Chondrocyte (in vitro differentiated cells): ENCODE measurements at places on chromosomes 13 and 19. TPM values are rescaled to one million over a fixed set of nuclear protein-coding genes. Genes with fewer than 3 reads are reported as not detected.

The CD33 gene
- total RNA-seq = not detected in 3 replicates

The NDUFA11 gene
- total RNA-seq = 202 to 224 TPM (median 204 TPM) in 3 replicates

The ABHD13 gene
- total RNA-seq = 6.5 to 8.1 TPM (median 7.1 TPM) in 3 replicates

The ZNF730 gene
- total RNA-seq = 0.57 to 4.1 TPM (median 2.6 TPM) in 3 replicates

The CBY2 gene
- not detected in 3 replicates for total RNA-seq

DNA sequence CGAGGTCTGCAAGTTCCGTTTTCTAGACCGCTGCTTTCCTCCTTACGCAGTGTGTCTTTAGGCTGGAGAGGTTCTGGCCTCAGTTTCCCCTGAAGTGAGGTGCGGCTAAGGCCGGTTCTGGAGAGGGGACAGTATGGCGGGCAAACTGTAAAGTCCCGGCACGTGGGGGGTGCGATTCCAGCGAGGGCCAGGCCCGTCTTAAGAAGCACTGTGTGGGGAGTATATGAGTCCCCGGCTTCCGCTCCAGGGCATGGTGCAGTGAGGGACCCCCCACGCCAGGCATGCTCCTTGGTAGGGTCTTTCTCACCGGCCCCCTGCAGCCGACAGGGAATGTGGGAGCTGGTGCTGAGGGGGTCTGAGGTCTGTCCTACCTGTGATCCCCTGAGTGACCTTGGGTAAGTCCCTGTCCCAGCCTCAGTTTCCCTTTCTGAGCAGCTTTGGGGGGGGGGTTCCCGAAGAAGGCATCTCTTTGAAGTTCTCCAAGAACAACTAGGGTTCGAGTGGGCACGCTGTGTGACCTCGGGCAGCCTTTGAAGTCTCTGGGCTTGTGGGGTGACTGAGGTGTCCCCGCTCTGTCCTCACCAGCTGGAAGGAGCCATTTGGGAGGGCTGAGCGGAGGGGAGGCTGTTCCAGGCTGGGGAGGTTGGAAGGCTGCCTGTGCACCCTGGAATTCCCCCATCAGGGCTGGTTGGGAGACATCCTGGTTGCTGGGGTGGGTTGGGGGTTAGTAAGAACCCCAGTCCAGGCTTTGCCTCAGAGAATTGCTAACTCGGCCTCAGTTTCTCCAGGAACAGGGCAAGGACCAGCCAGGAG is 1.5 kb downstream of the NFIC start:
- H3K27me3 ChIP-seq = no peaks in the 10 kb centered on the region
- no peak for DNase-seq
- H3K4me3 ChIP-seq = peak overlapping the region; percentile 72
- H3K27ac ChIP-seq = peak overlapping the region; percentile 76
- H3K4me1 ChIP-seq = peaks cover 52% of the 10 kb centered on the region

DNA sequence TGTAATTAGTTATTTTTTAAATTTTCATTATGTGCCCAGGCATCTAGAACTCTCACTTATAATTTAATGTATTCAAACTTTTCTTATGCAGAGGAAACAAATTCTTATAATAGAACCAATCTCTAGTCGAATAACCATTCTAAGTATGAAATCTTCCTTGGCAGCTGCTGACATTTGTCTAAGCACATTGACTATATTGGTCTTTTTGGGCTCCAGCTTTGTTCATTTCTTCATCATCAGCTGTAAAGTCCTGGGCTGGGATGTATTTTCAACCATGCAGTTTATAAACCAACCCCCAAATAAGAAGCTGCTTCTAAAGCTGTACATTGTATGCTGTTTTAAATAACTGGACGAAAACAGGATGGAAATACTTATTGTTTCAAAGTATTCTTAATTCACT is 2.3 kb upstream of the MICU2 start:
- H3K27ac ChIP-seq = no peak overlapping the region
- H3K4me1 ChIP-seq = peaks cover 13% of the 10 kb centered on the region
- H3K36me3 ChIP-seq = peaks cover 3% of the 10 kb centered on the region
- no peak overlapping the region for H3K4me3 ChIP-seq

GRCh38 chr13:53240401-53241025 is 211.9 kb downstream of the OLFM4 start:
- DNase-seq = no peak
- H3K27ac ChIP-seq = no peak overlapping the region
- no peak overlapping the region for H3K4me3 ChIP-seq
- H3K4me1 ChIP-seq = no peaks in the 10 kb centered on the region

- DNase-seq = no peak
- H3K27ac ChIP-seq = no peak overlapping the region
- peaks cover 5% of the 10 kb centered on the region for H3K4me1 ChIP-seq
These were observed 60.8 kb upstream of the IPO5 start for GRCh38 chr13:97892717-97893116.

- no peaks in the 10 kb centered on the region for H3K4me1 ChIP-seq
- no peak for DNase-seq
These were observed 119.7 kb upstream of the MRI1 start for GRCh38 chr19:13644645-13645044.

DNA sequence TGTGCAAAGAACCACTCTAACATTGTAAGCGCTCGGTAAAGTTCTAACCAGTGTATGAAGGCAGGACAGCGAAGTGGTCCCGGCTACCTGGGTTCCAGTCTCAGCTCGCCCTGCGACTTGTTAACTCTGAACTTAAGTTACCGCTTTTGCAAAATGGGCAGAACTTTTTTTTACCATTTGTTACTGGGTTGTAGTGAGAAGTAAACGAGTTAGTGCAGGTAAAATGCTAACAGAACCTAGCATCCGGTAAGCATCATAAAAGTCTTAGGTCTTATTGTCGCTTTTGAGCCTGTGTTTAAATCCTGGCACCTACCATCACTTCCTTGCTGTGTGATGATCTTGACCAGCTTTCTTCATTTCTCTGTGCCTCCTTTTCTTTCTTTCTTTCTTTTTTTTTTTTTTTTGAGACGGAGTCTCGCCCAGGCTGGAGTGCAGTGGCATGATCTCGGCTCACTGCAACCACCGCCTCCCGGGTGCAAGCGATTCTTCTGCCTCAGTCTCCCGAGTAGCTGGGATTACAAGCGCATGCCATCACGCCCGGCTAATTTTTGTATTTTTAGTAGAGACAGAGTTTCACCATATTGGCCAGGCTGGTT is 734 bp upstream of the TRMT1 start:
- peak overlapping the region; percentile 93 for H3K4me3 ChIP-seq
- H3K27ac ChIP-seq = peak overlapping the region; percentile 96
- no peaks in the 10 kb centered on the region for H3K27me3 ChIP-seq
- no peak for DNase-seq
- peaks cover 3% of the 10 kb centered on the region for H3K36me3 ChIP-seq

- no peak for DNase-seq
- H3K27me3 ChIP-seq = no peaks in the 10 kb centered on the region
- peaks cover 19% of the 10 kb centered on the region for H3K4me1 ChIP-seq
- H3K4me3 ChIP-seq = no peak overlapping the region
- peak overlapping the region; percentile 27 for H3K27ac ChIP-seq
- peaks cover 12% of the 10 kb centered on the region for H3K36me3 ChIP-seq
These were observed 6.9 kb upstream of the ATF5 start for GRCh38 chr19:49921871-49922795.

DNA sequence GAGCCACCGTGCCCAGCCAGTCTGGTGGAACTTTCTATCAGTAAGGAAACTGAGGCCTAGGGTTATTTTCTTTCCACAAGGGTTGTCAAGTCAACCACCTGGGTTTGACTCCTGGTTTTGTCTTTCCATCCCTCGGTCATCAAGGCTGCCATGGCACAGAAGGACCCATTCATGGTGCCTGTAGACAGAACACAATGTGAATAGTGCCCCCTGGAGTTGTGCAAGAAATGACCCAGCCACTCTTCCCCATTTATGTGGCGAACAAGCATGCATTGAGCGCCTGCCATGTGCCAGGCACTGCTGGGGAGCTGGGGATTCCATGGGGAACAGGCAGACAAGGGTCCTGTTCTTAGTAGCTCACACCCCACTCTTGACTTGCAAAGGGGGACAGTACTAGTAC is 4.1 kb downstream of the SMARCA4 start:
- no peak overlapping the region for H3K27ac ChIP-seq
- no peak for DNase-seq
- H3K4me1 ChIP-seq = peaks cover 51% of the 10 kb centered on the region
- no peak overlapping the region for H3K4me3 ChIP-seq
- H3K27me3 ChIP-seq = no peaks in the 10 kb centered on the region

DNA sequence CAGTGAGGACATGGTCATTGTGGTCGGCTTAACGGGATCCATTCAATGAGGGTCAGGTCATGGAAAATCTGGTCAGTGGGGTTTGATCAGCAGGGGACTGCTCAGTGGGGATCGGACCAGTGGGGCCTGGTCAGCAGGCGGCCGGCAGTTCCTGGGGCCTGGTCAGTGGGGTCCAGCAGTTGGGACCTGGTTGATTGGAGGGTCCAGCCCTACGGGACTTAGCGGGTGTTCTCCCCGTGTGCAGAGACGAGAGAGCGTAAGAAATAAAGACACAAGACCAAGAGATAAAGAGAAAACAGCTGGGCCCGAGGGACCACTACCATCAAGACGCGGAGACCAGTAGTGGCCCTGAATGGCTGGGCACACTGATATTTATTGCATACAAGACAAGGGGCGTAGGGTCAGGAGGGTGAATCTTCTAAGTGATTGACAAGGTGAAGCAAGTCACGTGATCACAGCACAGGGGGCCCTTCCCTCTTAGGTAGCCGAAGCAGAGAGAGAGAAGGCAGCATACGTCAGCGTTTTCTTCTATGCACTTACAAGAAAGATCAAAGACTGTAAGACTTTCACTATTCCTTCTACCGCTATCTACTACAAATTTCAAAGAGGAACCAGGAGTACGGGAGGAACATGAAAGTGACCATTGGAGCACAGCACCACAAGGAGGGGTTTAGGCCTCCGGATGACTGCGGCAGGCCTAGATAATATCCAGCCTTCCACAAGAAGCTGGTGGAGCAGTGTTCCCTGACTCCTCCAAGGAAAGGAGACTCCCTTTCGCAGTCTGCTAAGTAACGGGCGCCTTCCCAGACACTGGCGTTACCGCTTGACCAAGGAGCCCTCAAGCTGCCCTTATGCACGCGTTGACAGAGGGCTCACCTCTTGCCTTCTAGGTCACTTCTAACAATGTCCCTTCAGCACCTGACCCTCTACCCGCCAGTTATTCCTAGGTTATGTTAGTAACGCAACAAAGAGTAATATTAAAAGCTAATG is 62.1 kb upstream of the TPM4 start:
- H3K4me3 ChIP-seq = no peak overlapping the region
- no peak overlapping the region for H3K27ac ChIP-seq
- peaks cover 5% of the 10 kb centered on the region for H3K27me3 ChIP-seq
- no peaks in the 10 kb centered on the region for H3K4me1 ChIP-seq
- DNase-seq = peak; percentile 67

DNA sequence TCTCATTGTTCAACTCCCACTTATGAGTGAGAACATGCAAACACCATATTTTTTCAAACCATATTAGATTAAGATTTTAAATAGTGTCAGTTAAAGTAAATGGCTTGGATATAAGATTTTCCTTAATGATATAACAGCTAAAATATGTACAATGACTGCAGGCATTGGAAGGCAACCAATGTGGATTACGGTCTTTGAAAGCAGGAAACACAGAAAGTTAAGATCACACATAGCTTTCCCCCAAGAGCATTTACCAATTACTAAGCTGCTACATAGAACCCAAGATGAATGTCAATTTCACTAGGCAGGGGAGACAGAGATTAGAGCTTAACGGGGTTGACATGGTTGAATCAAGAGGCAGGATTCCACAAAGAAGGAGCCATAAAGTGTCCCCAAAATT is 173.2 kb upstream of the TRPC4 start:
- no peak overlapping the region for H3K4me3 ChIP-seq
- no peak overlapping the region for H3K27ac ChIP-seq
- H3K36me3 ChIP-seq = peaks cover 9% of the 10 kb centered on the region
- no peaks in the 10 kb centered on the region for H3K27me3 ChIP-seq
- DNase-seq = no peak

DNA sequence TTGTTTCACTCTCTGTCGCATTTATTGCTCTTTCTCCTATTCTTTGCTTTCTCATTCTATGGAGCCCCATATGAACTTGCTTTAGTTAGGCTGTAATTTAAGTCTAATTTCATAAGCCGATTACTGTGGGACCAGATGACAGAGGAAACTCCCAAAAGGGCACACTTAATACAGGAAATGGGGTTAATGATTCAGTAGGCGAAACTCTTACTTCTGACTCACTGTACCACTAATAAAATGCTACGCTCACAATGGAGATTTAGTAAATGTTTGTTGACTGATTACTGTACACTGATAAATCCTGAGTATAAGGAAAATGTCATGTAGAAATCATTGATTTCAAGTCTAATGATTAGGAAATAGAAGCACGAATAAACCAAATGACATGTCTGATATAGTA is 276.4 kb downstream of the KLF5 start:
- H3K4me1 ChIP-seq = peaks cover 38% of the 10 kb centered on the region
- no peaks in the 10 kb centered on the region for H3K27me3 ChIP-seq
- H3K4me3 ChIP-seq = no peak overlapping the region
- H3K27ac ChIP-seq = no peak overlapping the region
- H3K36me3 ChIP-seq = no peaks in the 10 kb centered on the region

- DNase-seq = no peak
- no peak overlapping the region for H3K4me3 ChIP-seq
- peaks cover 7% of the 10 kb centered on the region for H3K4me1 ChIP-seq
These were observed 7.5 kb downstream of the PLA2G4C start for GRCh38 chr19:48102870-48103751.

DNA sequence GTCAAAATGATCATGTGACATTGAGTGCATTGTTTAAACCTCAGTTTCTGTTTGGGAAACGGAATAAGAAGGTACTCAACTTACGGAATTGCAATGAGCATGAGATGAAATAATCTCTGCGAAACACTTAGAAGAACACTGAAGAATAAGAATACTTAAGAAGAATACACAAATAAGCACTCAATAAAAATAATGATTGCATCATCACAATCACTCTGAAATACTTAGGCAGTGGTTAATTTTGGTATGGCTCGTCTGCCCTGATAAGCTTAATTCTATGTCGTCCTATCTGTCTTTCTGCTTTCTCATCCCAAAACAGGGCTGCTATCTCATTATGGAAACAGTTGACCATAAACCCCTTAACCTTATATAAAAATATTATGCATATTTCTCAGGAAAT is 823.6 kb downstream of the DIAPH3 start:
- no peak overlapping the region for H3K27ac ChIP-seq
- H3K4me3 ChIP-seq = no peak overlapping the region
- H3K4me1 ChIP-seq = peaks cover 17% of the 10 kb centered on the region

- peak overlapping the region; percentile 95 for H3K27ac ChIP-seq
- no peak for DNase-seq
- no peaks in the 10 kb centered on the region for H3K27me3 ChIP-seq
These were observed 1.4 kb upstream of the RAVER1 start for GRCh38 chr19:10334588-10335351.

DNA sequence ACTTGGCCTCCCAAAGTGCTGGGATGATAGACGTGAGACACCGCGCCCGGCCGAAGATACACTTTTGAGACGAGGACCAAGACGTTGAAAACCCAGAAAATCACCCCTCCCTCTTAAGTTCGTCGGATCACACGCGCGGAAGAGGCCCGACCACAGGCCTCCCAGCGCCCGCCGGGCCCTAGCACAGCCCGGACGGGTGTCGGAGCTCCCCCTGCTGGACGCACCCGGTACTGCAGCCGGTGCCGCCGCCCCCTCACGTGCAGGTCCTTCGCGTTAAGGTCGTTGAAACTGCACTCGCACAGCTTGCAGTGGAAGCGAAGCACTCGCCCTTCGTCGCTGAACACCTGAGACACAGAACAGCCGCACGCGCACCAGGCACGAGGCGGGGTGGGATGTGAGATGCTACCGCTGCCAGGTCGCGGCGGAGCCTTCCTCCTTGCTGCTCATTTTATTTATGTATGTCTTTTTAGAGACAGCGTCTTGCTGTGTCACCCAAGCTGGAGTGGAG is 35.7 kb upstream of the MATK start:
- H3K4me3 ChIP-seq = no peak overlapping the region
- DNase-seq = no peak
- H3K27ac ChIP-seq = no peak overlapping the region
- peaks cover 22% of the 10 kb centered on the region for H3K27me3 ChIP-seq
- no peaks in the 10 kb centered on the region for H3K36me3 ChIP-seq
